Activated naive CD4-positive, alpha-beta T cell treated with Interleukin-2 at 50 U/mL for 16 hours (primary cell): ENCODE measurements at places on chromosomes 7 and 10.
A peak's percentile ranks its signal among the peaks of the same experiment; 100 is the strongest.

DNA sequence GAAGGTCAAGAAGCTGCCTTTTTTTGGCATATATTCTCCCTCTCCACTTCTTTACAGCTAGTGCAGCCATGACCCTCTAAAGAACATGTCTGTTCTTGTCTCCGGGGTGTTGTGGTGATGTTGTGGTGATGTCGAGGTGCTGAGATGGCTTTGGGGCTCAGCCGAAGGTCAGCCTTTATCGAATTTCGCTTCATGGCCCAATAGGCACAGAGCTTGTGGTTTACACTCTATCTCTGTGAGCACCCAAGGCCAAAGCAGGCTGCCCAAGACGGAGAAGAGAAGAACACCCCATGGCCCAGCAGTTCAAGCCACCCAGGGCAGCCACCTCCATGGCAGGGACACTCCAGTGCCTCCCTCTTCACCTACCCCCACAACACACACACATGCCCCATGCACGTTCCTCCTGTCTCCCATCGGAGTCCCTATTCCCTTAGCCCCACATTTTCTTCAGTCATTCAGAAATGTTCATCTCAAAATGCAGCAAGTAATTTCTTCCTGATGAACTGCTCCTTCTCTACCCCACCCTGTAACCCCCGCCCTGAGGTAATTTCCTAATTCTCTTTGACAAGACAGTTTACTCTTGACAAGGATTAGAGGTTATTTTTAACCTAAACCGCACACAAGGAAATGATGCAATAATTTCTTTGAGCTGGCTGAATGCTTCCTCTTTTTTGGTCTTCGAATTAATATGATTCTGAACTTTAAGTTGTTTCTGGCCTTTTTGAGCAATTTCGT, 18.6 kb upstream of the ADRB1 start:
- DNase-seq, result no peak

GRCh38 chr10:75718991-75719390, 287.6 kb downstream of the LRMDA start:
- no peak for DNase-seq

- DNase-seq, result peak; percentile 63
Observed at GRCh38 chr10:14185316-14186045, 145.2 kb downstream of the FRMD4A start.

GRCh38 chr10:121956111-121957061, 18.6 kb downstream of the NSMCE4A start:
- DNase-seq, result no peak

GRCh38 chr10:90413196-90413595, 444.6 kb downstream of the HTR7 start:
- no peak for DNase-seq

GRCh38 chr7:132152131-132152889, 424.0 kb downstream of the PLXNA4 start:
- DNase-seq, result no peak

GRCh38 chr10:25117757-25118156, 57.0 kb upstream of the GPR158 start:
- DNase-seq, result no peak

DNA sequence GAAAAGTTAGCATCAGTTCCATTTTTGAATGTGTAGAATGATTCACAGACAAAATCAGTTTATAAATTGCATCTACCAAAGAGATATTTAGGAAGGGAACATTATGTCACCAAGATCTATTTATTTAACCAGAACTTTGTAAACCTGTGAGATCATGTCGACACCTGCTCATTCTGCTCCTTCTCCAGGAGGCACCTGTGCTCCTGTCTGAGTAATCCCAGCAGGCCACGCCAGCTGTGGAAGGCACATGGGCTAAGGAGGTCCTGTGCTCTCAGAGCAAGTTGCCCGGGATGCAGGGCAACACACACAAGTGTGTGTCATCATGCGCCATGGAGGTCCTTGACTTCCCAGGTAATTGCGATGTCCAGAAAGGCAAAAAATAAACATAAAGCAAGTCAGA, 45.5 kb upstream of the ADARB2 start:
- DNase-seq, result no peak

GRCh38 chr10:99233689-99234037, 2.0 kb downstream of the HPSE2 start:
- DNase-seq, result no peak

DNA sequence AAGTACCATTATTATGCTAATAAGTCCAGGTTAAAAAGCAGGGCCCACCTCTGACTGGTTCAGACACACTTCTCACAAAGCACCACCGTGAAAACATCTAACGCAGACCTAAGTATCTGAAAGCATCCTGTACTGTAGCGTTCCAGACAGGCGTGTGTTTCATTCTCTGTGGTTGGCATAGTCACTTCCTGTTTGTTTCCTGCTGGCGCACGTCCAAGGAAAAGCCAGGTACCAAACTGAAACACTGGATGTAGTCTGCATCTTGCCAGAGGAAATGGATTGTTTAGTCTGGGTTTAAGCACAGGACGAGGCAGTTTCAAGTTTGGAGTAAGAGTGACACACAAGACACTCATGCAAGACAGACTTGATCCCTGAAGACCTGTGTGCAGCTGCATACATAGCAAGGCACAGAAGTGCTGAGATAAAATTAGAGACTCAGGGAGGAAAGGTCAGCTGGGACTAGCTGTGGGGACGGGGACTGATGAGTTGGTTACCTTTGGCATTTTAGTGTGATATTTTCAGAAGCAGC, 23.3 kb downstream of the BPGM start:
- DNase-seq, result peak; percentile 71

DNA sequence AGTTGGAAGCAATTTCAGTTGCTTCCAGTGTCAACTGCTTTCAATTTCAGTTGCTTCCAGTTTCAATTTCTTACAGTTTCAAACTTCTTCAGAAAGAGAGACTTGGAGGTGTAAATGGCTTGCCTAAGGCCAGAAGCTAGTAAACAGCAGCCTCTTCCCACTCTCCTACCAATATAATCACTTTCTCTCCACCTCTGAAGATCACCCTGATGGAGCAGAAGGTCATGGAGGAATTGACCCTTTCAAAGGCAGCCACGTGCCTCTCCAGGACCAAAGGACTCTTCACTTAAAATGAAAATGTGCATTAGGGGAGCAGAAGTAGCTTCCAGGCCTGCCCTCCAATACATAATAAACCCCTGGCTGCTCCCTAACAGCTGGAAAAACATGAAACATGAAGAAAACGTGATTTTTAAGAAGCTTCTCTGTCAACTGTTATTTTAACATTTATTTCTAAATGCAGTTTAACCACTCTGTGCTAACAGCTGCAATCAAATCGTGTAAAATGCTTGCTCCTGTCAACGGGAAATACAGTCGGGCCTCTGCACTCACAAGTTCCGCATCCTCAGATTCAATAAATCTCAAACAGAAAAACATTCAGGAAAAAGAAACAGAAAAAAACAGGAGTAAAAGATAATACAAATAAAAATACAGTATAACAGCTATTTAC, 1020.6 kb downstream of the XPNPEP1 start:
- DNase-seq, result no peak

GRCh38 chr7:37109843-37110242, 338.8 kb downstream of the ELMO1 start:
- DNase-seq, result no peak

DNA sequence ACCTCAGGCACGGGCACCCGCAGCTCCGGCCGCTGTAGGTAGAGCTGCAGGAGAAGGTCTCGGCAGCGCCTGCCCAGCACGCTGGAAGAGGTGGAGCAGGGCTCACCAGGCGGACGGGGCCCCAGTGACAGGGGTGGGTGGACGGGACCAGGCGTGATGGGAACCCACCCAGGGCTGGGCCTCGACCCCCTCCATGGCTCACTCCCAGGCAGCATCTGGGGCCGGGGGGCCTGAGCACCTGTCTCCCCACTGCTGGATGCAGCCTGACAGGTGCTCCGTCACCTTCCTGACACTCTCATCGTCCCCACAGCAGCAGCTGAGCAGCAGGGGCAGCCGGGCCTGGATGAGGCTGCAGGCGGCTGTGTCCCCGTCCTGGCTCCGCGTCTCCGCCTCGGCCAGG, 16.7 kb upstream of the MICALL2 start:
- no peak for DNase-seq

GRCh38 chr7:32068411-32069101, 1.7 kb downstream of the PDE1C start:
- no peak for DNase-seq

DNA sequence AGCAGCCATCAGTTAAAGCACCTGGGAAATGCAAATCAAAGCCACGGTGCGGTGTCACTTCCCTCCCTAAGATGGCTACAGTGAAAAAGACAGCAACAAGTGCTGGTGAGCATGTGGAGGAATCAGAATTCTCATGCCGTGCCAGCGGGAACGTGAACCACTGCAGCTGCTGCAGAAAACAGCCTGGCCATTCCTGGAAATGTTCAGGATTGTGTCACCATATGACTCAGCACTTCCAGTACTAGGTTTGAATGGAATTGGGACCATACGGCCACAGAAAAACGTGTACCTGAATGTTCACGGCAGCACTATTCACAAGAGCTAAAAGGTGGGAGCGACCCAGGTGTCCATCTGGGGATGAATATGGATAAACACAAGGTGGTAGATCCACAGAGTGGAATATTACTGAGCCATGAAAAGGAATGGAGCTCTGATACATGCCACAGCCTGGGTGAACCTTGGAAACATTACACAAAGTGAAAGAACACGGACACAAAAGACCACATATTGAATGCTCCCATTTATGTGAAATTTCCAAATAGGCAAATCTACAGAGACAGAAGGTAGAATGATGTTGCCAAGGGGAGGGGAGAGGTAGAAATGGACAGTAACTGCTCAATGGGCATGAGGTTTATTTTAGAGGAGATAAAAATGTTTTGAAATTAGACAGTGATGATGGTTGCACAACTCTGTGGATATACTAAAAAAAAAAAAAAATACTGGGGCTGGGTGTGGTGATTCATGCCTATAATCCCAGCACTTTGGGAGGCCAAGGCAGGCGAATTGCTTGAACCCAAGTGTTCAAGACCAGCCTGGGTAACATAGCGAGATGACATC, 61.6 kb downstream of the MICALL2 start:
- DNase-seq, result no peak

DNA sequence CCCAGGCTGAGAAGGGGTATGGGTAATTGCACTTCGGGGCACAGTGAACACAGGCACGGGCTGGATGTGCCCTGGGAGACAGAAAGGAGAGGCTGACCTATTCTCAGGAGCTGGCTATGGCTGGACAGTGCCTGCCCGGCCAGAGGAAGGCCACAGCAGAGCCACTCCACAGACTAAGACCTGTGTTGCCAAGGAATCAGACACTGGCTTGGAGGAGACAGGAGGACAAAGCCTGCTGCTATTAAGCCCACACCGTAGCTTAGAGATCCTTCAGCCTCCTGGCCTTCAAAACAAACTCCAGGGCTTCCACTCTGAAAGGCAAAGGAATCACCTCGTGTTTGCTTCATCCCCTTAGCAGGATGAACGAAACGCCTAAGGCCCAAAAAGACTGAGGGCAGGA, 82.2 kb downstream of the ALOX5 start:
- DNase-seq, result no peak
